HEK293T (cell line): ENCODE measurements at places on chromosomes 6 and 20.

GRCh38 chr6:71153755-71154325, 134.8 kb upstream of the OGFRL1 start:
- no peak for DNase-seq

- no peak for DNase-seq
Observed at GRCh38 chr20:10060226-10060625, 25.4 kb downstream of the ANKEF1 start.

- DNase-seq = no peak
Observed at GRCh38 chr6:162448294-162448693, 279.3 kb downstream of the PRKN start.

- DNase-seq = no peak
Observed at GRCh38 chr6:141552031-141552430, 580.7 kb upstream of the GJE1 start.

DNA sequence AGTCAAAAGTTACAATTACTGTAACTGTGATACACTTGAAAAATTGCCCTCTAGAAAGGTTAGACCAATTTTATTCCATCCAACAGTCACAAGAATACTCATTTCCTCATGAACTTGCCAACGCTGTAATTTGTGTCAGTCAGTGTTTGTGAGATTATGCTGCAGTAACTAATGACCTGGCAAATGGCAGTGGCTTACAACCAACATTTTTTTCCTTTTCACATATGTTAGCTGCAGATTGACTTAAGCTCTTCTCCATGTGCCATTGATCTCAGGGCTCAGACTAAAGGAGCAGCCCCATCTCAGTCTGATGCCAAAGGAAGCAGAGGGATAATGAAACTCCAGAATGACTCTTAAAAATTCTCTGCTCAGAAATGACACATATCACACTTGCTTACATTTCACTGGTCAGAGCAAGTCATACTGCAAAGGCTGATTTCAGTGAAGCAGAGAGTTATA, 92.3 kb upstream of the ELOVL5 start:
- no peak for DNase-seq

DNA sequence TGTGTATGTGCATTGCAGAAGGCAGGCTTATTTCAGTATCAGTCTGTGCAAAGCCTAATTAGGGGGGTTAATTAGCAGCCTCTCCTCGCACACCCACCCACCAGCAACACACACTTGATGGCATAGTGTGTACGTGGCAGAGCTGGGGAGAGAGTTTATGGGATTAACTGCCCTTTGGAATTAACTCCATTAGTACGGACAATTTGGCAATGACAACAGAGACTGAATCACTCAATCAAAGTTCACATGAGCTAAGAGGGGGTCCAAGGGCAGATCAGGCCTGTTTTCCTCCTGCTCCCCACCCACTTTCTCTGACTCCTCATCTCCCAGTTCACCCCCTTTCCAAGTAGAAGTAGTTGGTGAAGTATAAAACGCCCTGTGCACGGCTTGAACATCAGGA, 69.5 kb downstream of the LRFN2 start:
- no peak for DNase-seq
